ENCODE measurements at places on chromosomes 2 and 18.

DNA sequence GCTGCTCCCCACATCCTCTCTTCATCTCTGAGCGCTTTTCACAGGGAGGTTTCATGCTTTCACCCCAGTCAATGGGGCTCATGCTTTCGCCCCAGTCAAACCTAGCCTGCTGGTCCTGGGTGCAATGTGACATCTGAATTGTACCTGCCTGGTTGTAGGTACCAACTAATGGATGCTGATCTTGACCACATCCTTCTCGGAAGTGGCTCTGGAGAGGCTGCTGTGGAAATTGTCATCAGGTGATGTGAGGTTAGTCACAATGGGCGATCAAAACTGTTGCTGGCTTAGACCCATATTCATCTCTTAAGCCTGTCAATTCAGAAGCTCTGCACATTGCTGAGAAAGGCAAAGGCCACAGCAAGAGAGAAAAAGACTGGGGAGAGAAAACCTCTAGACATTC lies 32.7 kb upstream of the ALKAL2 start:
- DNase-seq = no peak

DNA sequence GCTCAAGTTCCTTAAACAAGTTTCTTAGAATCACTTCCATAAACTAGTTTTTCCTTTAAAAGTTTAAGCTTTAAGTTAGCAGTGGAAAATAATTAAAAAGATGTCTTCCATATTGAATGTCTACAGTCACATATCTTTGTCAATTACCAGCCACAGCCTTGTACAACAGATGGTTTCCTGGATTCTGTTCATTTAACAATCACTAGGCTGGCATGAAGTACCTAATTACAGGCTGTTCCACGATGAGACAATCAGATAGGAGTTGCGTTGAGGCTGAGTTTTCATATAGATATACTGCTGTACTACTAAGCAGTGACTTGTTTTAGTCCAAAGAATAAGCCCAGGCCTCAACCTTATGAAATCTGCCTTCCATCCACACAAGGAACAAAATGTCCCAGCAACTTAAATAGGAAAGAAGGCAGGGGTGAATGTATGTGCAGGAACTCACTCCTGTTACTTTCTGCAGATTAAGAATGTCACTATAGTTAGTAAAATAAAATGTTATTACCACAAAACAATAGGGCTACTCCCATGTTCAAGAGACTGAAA lies 131.0 kb downstream of the ZAP70 start:
- DNase-seq = no peak

GRCh38 chr2:171393487-171393886 lies 40.3 kb downstream of the METTL8 start:
- DNase-seq = no peak

DNA sequence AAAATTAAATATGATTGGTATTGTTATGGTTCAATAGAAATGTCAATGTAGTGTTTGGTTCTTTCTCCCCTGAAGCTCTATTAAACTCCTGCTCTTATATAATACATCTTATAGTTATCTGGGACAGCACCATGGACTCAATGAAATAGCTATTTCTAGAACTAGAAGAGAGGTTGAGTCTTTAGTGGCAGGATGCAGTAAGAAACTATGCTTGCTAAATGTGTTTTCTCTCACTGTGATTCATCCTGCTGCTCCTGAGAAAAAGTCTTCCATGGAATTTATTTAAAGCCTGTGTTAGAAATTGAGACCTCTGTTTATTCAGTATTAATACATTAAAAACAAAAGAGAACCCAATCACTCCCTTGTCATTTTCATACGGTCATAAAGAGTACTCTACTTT lies 61.5 kb downstream of the G6PC2 start:
- no peak for DNase-seq

GRCh38 chr2:134253117-134253704 lies 661 bp upstream of the MGAT5 start:
- DNase-seq = no peak

GRCh38 chr2:1692342-1692741 lies 52.0 kb downstream of the PXDN start:
- DNase-seq = no peak

All from naive thymus-derived CD8-positive, alpha-beta T cell (primary cell).